CD8-positive, alpha-beta T cell (primary cell): ENCODE measurements at places on chromosomes 13 and 19.
A peak's percentile ranks its signal among the peaks of the same experiment; 100 is the strongest.

- no peak for DNase-seq
Observed at GRCh38 chr13:60577761-60578160, 180.7 kb downstream of the TDRD3 start.

DNA sequence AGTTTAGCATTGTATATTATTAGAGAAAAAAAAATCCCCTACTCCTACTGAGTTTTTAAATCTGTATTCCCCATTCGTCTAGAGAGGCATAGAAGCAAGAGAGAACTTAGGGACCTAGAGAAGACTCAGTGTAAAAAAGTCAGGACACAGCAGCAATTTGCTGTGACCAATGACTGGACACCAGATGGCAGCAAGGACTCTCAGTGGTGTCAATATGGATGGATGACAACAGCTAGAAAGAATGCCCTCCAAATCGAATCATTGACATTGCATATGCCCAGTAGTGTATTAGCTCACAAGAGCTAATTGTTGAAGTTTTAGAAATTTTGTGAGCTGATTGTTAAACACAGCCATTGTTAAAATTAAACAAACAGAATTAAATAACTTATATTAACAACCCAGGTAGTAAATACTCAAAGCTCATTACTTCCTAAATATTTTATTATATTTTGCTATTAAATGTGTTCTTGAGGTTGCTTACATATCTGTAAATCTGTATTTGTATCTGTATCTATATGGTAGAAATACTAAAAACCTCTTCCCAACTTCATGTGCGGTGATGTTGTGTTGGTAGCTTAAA lies 43.9 kb downstream of the SIAH3 start:
- DNase-seq: no peak

DNA sequence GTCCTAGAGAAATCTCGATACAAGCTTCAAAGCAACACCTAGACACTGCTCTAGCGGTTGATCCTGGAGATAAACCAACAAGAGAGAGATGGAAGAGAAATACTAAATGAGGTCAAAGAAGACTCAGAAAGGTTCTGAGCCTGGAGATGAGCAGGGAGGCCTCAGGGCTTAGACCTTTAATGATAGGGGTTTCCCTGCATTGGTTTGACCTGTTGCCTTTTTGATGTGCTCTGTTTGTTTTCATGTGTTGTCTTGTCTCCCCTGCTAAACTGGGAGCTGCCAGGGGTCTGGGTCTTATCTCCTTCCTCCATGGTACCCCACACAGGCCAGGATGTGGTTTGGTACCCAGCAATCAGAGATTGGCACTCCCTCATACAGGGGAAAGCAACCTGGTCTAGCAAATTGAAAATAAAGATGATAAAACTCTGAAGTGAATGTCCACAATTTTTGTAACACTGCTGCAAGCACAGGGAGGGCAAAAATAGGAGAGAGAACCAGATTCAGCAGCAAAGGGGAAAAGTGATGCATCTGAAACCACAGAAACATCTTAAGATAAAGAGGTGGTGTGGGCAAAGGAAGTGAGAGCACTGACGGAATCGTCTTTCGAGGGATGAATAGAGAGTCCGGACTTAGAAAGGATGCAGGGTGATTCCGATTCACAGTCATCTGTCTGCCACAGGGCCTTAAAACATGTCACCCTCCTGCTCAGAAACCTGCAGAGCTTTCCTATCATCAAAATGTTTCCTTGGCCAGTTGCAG lies 3.5 kb downstream of the FFAR2 start:
- peak; percentile 42 for DNase-seq

DNA sequence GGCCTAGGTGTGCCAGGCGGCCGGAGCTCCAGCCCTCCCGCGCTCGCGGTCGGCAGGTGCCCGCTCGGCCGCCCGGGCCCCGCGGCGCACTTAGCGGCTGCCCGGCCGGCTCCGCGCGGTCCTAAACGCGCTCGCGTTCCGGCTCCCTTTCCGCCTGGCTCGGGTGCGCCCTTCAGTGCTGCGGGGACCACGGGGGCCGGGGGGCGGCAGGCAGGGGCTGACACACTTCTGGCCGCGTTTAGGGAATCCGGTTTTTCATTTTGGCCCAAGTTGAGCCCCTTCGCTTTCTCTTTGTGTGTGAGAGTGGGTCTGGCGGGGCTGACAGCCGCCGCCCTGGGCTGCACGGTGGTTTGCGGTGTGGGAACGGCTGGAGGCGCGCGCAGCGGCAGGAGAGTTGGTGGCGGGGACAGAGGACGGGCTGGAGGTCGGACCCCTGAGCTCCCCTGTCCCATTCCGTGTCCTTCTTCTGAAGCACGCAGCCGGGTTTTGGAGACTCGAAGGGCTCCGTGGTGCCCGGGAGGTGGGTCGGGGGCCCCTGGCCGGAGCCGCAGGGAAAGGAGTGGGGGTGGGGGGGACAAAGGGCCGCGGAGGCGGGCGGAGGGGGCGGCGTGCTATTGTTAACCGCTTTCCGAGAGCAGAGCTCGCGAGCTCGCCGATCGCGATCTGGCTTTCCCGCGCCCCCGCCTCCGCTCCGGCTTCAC lies 3.1 kb downstream of the FGF9 start:
- DNase-seq: peak; percentile 37

DNA sequence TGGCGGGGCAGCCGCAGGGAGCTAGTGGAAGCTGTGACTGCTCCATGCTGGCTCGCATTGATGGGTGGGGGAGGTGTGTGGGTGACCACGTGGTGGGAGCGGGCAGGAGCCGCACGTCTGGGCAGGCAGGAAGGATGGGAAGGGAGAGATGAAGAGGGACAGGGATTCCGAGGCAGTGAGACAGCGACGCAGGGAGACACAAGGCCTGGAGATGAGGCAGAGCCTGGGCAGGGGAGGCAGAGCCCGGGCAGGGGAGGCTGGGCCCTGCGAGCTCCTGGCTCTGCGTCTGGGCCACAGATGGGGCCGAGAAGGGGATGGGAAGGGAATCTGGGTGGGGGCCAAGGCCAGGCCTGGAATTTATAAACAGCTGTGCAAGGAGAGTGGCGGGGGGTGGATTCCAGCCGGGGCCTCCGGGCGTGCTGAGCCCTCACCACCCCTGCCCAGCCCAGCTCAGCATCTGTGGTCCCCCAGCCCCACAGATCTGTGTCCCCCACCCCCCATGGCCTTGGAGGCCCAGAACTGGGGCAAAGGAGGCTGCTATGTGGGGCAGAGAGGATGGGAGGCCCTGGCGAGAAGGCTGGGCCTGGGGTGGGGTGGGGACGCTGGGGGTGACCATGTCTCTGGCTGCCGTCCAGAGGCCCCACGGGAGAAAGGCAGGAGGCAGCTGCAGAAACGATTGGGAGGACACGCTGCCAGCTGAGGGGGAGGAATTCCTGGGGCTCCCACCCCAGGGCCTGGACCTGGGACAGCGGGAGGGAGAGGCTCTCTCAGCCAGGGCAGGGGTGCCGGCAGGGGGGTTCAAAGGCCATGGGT lies 6.0 kb downstream of the EHD2 start:
- no peak for DNase-seq

DNA sequence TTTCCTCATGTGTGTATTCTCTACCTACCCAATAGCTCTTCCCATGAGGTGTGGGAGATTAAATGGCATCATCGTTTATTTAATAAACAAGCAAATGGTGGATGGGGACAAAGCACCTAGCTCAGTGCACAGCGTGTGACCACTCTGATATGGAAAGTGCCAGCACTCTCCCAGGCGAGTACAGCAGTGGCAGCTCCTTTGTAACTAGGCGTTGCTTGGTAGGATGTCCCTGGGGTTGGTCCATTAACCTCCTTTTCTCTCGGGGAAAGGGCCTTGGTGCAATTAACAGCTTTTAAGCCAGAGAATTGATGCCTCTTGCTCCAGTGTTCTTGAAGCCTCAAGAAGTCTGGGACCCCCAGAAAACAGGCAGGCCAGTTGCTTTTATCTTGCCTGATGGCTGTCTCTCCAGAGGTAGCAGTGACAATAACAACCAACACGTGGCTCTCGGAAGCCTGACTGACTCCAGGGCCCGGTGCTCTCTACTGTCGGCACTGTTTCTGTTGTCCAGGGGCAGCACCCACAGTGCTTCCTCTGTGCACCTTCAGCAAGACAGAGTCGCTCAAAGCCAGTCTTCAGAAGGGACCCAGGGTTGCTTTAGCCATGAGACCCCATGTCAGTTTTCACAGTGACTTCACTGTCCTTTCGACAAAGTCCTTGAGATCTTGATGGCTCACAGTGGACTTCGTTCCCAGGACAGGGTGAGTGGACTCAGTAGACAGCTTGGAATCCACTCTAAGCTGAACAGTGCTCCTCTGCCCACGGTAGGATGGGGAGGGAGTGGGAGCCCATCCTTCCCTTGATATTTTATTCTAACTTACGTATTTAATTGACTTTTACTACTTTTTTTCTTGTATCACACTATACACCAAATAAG lies 33.9 kb upstream of the NPAS1 start:
- no peak for DNase-seq

DNA sequence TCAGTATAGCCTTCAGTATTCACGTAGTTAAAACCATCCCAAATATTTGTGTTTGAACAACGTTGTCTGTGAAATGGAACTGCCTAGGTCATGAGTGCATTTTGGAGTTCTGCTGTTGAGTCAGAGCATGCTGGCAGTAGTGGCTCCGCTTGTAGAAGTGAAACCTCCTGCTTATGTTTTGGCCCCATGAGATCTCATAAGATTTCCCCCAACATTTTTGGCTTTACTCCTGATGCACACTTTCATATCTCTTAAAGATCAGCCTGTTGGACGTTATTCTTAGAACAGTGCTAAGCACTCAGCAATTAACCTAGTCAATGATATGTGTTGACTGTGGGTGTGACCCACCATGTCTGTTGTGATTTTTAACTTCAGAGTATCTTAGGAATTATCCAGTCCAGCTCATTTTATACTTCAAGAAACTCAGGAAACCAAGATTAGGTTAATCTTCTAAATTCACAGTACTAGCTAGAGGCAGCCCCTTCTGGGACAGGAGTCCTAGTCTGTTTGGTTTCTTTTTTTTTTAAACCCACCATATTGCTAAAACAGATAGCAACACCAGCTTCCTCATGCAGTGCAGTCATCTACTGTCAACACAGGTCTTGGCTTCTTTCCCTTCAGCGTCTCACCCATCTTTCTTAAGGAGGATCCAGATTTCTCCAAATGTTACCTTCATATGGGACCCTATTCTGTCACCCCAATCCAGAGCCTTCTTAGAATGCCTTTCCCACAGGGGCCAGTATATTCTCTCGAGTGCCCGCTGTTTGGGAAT lies 26.2 kb downstream of the RAP2A start:
- no peak for DNase-seq

- no peak for DNase-seq
Observed at GRCh38 chr13:112116187-112116950, 49.4 kb downstream of the SOX1 start.

- DNase-seq: no peak
Observed at GRCh38 chr19:7676376-7676775, 514 bp upstream of the MCEMP1 start.

DNA sequence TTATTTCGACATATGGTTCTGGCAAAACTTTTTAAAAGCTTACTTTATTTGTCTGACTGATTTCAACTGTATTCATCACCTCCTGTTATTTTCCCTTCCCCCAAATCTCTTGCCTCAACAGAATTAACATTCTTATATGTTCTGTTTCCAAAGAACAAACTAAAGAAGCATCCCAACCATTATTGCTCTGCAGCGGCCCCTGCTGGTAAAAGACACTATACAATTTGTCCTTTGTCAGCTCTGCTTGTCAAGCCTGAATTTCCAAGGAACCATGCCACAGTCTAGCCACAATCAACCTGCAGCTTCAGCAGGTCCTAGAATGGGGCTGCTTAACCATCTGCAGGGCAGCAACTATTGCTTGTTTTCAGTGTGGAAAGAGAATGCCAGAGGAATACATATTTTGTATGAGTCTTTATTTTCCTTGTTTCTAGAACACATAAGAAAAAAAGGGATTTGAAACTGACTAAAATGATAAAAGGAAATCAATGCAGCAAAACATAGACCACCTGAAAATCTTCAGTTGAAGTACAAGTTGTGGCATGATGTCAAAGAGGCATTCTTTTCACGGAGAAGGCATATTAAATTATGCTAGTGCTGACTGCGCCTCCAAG lies 845.3 kb downstream of the DIAPH3 start:
- peak; percentile 22 for DNase-seq

GRCh38 chr19:24052811-24053210 lies 34.2 kb upstream of the ZNF254 start:
- DNase-seq: no peak

DNA sequence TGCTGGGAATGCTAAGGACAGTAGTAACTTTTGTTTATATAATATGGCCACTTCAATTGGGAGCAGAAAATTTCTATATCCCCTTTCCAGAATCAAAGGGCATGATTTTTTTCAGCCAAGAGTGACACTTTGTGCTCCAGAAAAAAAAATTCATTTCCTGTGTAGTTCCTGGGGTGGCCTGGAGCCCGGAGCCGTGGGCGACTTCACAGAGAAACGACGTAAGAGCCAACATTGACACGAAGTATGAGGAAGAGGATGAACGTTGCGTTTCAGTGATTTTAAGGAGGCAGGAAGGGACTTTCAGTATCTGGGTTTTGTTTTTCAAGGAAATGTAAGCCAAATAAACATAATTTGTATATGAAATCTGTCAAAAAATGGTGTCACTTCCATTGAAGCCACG lies 187.6 kb downstream of the STK24 start:
- DNase-seq: no peak

DNA sequence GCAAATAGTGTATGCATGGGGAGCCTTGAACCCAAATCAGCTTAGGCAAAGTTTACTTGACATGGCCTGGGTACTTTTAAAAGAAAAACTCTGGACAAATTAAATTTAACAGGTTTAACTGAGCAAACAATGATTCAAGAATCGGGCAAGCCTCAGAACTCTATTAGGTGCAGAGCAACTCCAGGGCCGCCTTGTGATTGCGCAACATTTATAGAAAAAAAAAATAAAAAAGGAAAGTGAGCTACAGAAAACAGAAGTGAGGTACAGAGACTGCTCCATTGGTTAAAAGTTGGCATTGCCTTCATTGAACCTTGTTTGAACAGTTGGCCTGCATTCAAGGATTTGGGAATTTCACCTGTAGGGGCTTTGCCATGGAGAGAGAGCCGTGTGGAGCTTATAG lies 421.0 kb upstream of the TSHZ3 start:
- no peak for DNase-seq

- no peak for DNase-seq
Observed at GRCh38 chr19:29550896-29551295, 25.1 kb downstream of the VSTM2B start.

- DNase-seq: no peak
Observed at GRCh38 chr19:11598103-11598483, 810 bp downstream of the ZNF627 start.

DNA sequence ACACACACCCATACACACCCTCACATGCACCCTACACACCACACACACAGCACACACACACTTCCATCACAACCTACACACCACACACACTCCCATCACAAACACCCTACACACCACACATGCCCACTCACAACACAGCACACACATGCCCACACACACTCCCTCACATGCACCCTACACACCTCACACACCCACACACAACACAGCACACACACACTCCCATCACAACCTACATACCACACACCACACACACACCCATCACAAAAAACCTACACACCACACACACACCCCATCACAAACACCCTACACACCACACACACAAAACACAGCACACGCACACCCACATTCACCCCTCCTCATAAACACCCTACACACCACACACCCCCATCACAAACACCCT lies 15.1 kb downstream of the PEPD start:
- DNase-seq: no peak

- no peak for DNase-seq
Observed at GRCh38 chr19:48006762-48007161, 12.3 kb downstream of the ELSPBP1 start.
